ENCODE measurements at places on chromosomes 6 and 20.

DNA sequence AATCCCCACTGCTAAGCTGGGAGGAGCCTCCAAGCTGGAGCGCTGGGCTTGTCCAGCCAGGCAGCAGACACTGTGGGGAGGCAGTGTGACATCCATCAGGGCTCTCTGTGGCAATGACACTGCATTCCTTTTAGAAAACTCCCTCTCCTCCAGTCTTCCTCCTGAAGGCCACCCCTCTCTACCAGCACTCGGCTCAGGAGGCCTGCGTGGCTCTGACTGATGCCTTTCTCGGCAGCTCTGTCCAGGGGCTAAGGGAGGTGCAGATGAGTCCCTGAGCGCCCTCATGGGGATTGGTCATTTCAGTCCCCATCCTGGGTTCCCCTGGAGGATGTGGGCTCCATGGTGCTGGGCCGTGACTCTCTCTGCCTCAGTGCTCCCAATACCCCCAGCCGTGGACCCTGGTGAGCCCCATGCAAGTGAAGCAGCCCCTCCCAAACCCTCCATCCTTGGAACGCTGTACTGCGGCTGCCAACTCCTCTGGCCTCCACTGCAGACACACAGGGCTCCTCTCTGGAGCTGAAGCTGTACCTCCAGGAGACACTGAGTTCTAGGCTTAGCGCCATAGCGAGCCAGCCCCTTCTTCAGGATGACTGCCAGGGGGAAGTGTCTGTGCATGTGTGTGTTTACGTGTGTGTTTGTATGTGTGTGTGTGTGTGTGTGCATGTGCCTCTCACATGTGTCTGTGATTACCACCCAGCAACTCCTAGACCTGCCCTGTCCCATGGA lies 209.6 kb downstream of the ERMARD start:
- H3K4me1 ChIP-seq, result peaks cover 4% of the 10 kb centered on the region
- no peak for ATAC-seq
- H3K27ac ChIP-seq, result no peak overlapping the region

- peaks cover 25% of the 10 kb centered on the region for H3K36me3 ChIP-seq
- H3K4me3 ChIP-seq, result no peak overlapping the region
- H3K27ac ChIP-seq, result peak overlapping the region; percentile 37
- H3K27me3 ChIP-seq, result no peaks in the 10 kb centered on the region
- peak; percentile 43 for ATAC-seq
- peaks cover 15% of the 10 kb centered on the region for H3K4me1 ChIP-seq
These were observed 63.3 kb upstream of the PTGIS start for GRCh38 chr20:49631061-49631716.

DNA sequence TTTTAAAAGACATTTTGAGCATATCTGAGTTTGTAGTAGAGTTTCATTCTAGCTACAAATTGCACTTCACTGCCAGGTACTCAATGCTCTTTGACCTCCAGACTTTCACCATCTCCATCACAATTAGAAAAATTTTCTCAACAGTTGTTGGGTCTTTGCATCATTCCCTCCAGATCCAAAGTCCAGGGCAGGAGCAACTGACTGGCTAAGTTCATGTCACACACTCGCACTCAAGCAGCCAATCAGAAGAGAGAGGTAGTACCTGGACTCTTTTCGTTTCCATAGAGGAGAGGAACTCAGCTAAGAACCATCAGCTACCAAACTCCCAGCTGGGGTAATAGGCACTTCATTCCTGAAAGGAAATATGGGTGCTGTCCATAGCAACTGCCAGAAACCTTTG lies 9.0 kb downstream of the SPINT3 start:
- no peak for ATAC-seq
- H3K27me3 ChIP-seq, result peaks cover 21% of the 10 kb centered on the region
- no peaks in the 10 kb centered on the region for H3K36me3 ChIP-seq
- no peak overlapping the region for H3K27ac ChIP-seq
- H3K4me3 ChIP-seq, result no peak overlapping the region

DNA sequence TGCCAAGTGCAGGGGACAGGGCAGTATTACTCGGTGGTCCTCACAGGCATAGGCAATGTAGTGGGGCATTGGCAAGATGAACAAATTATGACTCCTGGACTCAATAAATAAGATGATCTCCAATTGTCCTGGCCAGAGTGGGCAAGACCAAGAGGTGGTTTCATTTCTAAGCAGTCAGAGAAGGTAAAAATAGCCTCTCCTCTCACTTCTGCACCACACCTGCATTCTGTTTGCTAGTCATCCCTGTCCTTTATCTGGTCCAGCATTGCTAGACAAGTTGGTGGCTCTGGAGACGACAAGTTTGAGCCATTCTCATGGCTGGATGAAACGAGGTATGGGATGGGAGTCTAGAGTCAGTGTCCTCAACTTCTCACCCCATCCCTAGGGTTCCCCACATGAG lies 83.0 kb downstream of the BANF2 start:
- H3K4me1 ChIP-seq, result no peaks in the 10 kb centered on the region
- no peak overlapping the region for H3K27ac ChIP-seq
- H3K4me3 ChIP-seq, result no peak overlapping the region
- no peak for ATAC-seq

- no peak for ATAC-seq
- H3K4me3 ChIP-seq, result no peak overlapping the region
- no peaks in the 10 kb centered on the region for H3K36me3 ChIP-seq
These were observed 11.5 kb downstream of the CALHM5 start for GRCh38 chr6:116522896-116523295.

GRCh38 chr6:99219788-99220187 lies 129.7 kb downstream of the FAXC start:
- no peaks in the 10 kb centered on the region for H3K36me3 ChIP-seq
- no peak overlapping the region for H3K4me3 ChIP-seq
- no peaks in the 10 kb centered on the region for H3K4me1 ChIP-seq
- H3K27ac ChIP-seq, result no peak overlapping the region
- ATAC-seq, result no peak
- peaks cover 11% of the 10 kb centered on the region for H3K27me3 ChIP-seq

All from gastroesophageal sphincter (tissue), 4 donors.